Activated CD8-positive, alpha-beta T cell treated with anti-CD3 and anti-CD28 coated beads for 36 hours (primary cell): ENCODE measurements at places on chromosomes 2 and 18.
A peak's percentile ranks its signal among the peaks of the same experiment; 100 is the strongest.

DNA sequence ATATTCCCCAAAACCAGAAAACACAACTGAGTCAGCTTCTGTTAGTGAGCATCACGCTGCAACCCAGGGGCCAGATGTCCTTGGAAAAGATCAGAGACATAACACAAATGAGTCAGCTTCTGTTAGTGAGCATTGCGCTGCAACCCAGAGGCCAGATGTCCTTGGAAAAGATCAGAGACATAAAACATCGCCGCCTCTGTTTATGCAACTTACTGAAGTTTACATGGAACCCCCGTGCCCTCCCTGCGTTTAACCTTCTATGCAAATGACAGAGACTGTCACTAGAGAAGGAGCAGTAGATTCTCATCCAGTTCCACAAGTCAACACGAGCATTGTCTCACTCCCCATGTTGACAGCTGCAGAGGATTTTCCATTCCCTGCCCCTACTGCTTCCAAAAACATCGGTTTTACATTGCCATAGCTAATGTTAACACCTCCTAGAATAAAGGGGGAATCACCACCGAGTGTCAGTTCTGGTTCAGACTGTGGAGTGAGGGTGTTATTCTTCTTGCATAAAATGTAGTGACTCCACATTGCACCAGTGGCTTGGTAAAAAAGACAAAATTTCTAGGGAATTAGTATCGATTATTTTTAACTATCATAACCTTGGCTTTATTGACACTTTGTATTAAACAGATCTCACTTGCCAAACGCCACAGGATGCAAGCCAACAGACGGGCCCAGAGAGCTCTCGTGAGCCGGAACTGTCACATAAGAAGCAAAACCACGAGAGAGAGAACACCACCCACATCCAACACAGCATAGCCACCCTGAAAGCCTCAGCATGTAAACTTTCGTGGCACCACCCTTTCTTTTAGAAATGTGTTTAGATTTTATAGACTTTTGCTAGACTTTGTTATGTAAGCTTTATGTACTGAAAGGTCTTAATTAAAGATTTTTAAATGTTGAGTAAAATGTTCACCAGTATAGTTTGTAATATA, 87.7 kb downstream of the SH3YL1 start:
- DNase-seq, result peak; percentile 77

DNA sequence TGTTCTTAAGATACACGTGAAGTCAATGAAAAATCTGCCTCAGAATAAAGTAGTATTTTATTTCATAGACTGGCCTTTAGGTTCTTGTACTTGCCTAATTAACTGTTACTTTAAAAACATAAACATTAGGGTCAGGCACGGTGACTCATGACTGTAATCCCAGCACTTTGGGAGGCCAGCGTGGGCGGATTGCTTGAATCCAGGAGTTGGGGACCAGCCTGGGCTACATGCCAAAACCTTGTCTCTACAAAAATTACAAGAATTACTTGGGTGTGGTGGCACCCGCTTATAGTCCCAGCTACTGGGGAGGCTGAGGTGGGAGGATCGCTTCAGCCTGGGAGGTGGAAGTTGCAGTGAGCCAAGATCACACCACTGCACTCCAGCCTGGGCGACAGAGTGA, 16.0 kb upstream of the SNORC start:
- no peak for DNase-seq

DNA sequence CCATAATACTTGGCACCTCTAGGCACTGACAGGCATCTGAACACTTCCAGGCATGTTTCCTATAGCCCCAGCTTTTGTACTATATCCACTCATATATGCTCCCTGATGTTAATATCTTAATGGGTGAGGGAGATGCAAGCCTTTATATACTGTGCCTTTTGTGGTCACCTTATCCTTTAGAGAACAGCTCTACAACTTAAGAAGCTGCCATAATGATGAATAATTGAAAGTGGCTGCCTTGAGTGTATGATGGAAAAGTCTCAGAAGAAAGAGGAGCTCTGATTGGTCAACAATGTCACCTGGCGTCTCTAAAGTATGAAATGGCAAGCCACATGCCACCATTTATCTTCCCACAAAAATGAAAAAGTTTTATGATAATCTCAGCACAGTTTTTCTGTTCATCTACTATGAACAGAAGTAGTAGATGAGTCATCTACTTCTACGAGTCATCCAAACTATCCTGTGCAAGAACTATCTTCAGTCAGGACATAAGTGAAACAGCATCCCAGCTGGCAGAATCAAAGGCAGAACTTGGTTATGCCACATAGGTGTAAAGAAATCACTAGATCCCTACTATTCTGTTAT, 997.9 kb upstream of the CELF4 start:
- peak; percentile 5 for DNase-seq

GRCh38 chr18:11035814-11036495, 113.4 kb downstream of the PIEZO2 start:
- no peak for DNase-seq

- no peak for DNase-seq
Observed at GRCh38 chr2:15492773-15493325, 68.3 kb downstream of the NBAS start.

- no peak for DNase-seq
Observed at GRCh38 chr2:158740621-158741020, 54.5 kb upstream of the DAPL1 start.

DNA sequence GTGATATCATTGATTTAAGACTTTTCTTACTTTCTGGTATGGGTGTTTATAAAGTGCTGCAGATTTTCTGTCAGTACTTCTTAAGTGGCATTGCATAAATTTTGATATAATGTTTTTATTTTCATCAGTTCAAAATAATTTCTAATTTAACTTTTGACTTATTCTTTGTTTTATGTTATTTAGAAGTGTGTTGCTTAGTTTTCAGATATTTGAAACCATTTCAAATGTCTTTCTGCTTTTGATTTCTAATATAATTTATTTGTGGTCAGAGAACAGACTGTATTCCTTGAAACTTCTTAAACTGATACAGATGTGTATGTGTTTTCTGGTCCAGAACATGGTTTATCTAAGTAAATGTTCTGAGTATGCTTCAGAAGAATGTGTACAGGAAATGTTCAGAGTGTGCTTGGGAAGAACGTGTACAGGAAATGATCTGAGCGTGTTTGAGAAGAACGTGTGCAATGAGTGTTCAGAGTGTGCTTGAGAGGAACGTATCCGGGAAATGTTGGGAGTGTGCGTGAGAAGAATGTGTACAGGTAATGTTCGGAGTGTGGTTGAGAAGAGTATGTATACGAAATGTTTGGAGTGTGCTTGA, 265.7 kb upstream of the HS6ST1 start:
- DNase-seq, result no peak

DNA sequence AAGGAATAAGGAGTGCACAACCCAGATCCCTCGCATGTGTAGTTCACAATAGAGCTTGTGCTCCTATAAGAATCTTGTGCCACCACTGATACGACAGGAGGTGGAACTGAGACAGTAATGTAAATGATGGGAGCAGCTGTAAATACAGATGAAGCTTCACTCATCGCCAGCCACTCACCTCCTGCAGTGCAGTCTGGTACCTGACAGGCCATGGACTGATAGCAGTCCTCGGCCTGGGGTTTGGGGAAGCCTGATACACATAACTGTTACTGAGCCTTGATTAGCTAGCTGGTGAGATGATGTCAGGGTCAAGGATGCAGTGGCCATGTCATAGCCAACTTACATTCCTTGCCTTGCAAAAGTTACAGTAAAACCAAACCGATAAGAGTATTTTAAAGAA, 376.6 kb downstream of the NBAS start:
- DNase-seq, result no peak

GRCh38 chr2:108833219-108833618, 46.6 kb downstream of the CCDC138 start:
- no peak for DNase-seq

GRCh38 chr2:127811397-127812321, 688 bp upstream of the WDR33 start:
- DNase-seq, result no peak

GRCh38 chr18:61953161-61953560, 60.4 kb upstream of the RNF152 start:
- DNase-seq, result no peak

GRCh38 chr2:99444222-99444621, 45.6 kb downstream of the REV1 start:
- no peak for DNase-seq

- no peak for DNase-seq
Observed at GRCh38 chr2:103401621-103402020, 639.8 kb downstream of the TMEM182 start.
